ENCODE measurements at places on chromosomes 16 and 17.

GRCh38 chr17:77831474-77832179, 126.9 kb upstream of the TNRC6C start:
- no peak for DNase-seq

DNA sequence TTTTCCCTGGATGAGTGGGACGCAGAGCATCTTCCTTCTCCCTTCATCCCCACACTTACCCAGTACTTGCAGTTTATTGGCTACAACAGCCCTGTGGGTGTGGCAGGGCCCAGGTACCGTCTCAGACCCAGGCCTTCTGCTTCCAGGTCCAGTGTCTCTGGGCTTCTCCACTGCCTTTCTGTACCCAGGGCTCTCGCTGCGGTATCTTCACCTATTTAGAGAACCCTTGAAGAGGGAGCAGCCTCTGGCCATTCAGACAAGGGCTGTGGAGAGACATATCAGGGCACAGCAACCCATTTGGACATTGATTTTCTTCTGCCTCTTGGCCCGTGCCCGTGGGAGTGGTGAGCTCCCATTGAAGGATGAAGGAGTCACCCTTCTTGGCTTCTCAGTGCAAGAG, 17.3 kb downstream of the TBX4 start:
- DNase-seq: no peak

DNA sequence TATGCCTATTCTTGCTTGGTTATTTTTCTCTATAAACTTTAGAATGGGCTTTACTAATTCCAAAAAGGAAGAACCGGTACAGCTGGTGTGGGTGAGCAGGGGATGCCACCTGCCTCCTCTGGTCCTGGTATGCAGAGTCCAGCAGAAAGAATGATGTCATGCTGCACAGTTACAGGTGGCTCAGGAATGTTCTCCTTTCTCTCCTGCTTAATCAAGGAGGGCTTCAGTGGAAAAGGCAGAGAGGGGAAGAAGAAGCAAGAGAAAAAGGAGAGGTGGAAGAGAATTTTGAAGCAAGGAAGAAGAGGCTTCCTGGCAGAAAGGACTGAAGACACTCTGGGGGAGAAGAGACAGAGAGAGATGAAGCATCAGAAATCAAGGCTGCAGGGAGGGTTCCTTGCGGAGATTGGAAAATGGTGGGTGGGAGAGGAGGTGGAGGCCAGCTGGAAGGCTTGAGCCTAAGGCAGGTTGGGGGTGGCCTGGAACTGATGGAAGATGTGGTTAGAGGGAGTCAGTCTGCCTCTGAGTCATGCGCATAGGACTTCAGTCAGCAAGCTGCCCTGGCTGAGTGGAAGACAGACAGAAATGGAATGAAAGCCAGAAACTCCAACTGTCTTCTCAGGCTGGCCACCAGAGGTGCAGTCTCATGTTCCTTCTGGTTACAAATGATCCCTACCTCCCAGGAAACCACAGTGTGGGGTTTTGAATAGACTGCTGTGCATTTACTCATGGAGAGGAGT, 64.6 kb upstream of the CRHR1 start:
- no peak for DNase-seq

DNA sequence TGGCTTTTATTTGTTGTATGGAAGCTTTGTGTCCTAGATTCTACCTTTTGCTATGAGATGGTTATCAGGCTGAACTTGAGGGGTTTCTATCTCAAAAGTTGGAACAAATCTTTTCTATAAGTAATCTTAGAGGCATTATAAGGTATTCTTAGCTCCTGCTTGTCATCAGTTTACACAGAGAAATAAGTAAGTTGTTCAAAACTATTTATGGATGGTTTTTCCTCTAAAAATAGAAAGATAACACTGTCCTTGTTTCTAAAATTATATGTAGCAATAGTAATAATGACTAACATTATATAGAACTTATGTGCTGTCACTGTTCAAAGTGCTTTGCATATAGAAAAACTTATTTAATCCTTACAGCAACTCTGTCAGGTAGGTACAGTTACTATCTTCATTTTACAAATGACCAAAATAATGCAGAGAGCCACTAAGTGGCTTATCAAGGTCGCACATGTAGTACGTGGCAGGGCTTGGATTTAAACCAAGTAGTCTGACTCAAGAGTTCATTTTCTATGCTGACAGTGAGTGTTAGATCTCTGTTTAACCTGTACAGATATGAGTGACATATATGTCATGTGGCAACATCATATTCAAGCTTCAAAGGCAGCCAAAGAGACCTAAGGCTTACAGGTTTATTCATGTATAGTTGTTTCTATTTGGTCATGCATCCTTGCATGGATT, 59.0 kb downstream of the PHKB start:
- no peak for DNase-seq

- DNase-seq: no peak
Observed at GRCh38 chr16:88405216-88406060, 22.7 kb downstream of the ZNF469 start.

DNA sequence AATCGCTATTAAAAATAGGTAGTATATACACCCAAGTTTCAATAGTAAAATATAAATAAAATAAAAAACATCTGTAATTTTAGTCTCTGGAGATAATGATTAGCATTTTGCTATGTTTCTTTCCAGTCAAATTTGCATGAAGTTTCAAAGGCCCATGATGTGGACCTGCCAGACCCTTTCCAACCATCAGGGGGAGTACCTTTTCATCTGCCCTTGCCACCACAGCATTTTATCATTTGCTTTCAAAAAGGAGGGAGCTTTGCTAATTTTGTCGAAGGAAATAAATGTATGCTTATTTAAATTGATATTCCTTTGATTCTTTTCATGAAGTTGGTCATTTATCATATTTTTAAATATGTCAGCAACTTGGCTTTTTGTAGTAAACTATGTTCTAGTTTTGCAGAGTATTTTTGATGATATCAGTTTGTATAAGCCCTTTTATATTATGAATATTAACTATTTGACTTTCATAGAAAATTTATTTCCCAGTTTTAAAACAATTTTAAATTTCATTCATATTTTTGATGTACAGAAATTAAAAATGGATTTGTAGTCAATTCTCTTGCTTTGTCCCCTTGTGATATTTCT, 115.2 kb upstream of the NETO2 start:
- DNase-seq: peak; percentile 17

DNA sequence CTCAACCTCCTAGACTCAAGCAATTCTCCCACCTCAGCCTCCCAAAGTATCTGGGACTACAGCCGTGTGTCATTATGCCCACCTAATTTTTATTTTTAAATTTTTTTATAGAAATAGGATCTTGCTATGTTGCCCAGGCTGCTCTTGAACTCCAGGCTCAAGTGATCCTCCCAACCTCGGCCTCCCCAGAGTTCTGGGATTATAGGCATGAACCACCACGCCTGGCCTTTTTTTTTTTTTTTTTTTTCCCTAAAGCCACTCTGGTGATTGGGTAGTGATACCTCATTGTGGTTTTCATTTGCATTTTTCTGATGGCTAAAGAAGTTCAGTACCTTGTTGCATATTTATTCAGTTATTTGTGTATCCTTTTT, 1.2 kb upstream of the CDR2L start:
- no peak for DNase-seq

GRCh38 chr17:5530265-5531084, 44.1 kb downstream of the MIS12 start:
- no peak for DNase-seq

- DNase-seq: no peak
Observed at GRCh38 chr16:64309398-64310110, 812.3 kb downstream of the CDH11 start.

GRCh38 chr17:76382803-76383545, 1.4 kb upstream of the SPHK1 start:
- no peak for DNase-seq

GRCh38 chr16:11682655-11683096, 14.4 kb downstream of the SNN start:
- DNase-seq: peak; percentile 31

- DNase-seq: no peak
Observed at GRCh38 chr17:46894476-46895151, 28.3 kb upstream of the GOSR2 start.

DNA sequence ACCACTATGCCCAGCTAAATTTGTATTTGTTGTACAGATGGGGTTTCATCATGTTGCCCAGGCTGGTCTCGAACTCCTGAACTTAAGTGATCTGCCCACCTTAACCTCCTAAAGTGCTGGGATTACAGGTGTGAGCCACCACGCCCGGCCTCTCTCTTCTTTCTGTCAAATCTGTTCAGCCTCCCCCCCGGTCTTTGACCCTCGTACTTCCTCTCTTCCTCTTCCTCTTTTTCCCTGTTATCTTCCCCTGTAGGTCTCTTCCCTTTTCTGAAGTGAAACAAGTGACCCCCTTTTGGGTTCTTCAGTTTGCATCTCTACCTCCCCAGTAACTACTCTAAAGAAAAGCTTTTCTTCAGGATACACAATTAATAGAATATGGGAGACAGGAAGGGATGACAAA, 31.7 kb upstream of the DHX40 start:
- DNase-seq: no peak

- no peak for DNase-seq
Observed at GRCh38 chr16:12062343-12063003, 85.9 kb downstream of the SNX29 start.
